Left cardiac atrium (tissue), 4 donors: ENCODE measurements at places on chromosomes 11 and 22. TPM values are rescaled to one million over a fixed set of nuclear protein-coding genes. Genes with fewer than 3 reads are reported as not detected.

The SYT13 gene
- total RNA-seq: 9.0 TPM

The TRIM51 gene
- total RNA-seq: not detected

The IGHMBP2 gene
- 9.0 TPM for total RNA-seq

The HOATZ gene
- not detected for total RNA-seq

The MMP26 gene
- not detected for total RNA-seq

The HBG2 gene
- total RNA-seq: not detected
